ENCODE measurements at places on chromosomes 16 and 17.
A peak's percentile ranks its signal among the peaks of the same experiment; 100 is the strongest.

GRCh38 chr17:33871720-33872540 lies 383.2 kb upstream of the CCL2 start:
- no peak for DNase-seq

DNA sequence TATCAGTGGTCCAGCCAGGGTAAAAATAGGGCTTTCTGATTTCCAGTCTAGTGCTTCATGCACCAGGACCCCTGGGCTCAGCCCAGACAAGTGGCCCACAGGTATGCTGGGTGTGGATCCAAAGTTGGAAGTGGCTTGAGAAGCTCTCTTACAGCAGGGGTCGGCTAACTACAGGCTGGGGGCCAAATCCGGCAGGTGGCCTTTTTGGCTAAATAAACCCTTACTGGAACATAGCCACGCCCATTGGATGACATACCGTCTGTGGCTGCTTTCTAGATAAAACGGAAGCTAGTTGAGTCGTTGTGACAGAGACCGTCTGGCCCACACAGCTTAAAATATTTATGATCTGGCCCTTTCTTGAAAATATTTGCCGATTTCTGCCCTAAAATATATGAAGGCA lies 119.0 kb upstream of the CDC42EP4 start:
- DNase-seq, result no peak

DNA sequence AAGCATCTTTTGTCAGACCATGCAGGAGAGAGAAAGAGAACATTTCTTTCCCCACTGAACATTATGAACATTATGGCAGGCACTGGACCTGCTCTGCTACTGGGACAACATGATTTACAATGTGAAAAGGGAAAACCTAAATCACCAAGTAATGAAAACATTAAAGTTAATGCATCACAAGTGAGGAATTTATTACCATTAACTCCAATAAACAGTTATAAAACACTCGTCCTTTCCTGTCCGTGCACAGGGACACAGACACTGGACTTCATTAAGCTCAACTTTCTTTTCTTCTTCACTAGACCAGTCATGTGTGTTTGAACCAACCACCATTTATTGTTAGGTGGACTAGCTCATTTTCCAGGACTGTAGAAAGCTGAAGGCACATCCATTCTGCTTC lies 95.4 kb downstream of the SNX11 start:
- DNase-seq, result no peak

DNA sequence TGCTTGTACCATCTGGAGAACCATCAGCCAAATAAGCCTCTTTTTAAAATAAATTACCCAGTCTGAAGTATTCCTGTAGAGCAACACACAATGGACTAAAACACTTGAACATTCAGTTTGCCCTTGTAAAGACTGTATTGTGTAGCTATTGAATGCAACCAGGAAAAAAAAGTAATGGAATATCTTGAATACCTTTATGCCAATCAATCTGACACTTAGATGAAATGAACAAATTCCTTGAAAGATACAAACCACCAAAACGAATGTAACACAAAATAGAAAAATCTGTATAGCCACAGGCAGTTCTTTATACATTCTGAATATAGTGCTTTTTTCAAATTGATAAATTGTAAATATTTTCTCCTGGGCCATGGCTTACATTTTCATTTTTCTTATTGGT lies 63.3 kb upstream of the KCNJ16 start:
- no peak for DNase-seq

- no peak for DNase-seq
Measured at GRCh38 chr17:42023524-42024349, 3.8 kb downstream of the NKIRAS2 start.

DNA sequence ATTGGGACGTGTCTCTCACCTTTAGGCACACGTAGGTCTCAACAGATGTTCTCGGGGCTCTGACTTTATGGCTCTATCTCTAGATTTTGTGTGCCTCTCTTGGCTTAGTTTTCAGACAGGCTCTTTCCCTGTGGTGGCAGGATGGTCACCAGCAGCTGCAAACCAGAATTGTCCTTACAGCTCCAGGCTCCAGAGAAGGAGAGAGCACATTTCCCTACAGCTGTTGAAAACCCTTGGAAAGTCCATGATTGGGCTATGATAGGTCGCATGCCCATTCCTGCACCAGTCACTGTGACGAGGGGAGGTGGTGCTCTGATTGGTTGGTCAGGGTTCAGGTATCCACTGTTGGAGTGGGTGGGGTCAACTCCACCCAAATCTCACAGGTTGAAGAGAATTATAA lies 41.5 kb downstream of the SHISA9 start:
- no peak for DNase-seq

DNA sequence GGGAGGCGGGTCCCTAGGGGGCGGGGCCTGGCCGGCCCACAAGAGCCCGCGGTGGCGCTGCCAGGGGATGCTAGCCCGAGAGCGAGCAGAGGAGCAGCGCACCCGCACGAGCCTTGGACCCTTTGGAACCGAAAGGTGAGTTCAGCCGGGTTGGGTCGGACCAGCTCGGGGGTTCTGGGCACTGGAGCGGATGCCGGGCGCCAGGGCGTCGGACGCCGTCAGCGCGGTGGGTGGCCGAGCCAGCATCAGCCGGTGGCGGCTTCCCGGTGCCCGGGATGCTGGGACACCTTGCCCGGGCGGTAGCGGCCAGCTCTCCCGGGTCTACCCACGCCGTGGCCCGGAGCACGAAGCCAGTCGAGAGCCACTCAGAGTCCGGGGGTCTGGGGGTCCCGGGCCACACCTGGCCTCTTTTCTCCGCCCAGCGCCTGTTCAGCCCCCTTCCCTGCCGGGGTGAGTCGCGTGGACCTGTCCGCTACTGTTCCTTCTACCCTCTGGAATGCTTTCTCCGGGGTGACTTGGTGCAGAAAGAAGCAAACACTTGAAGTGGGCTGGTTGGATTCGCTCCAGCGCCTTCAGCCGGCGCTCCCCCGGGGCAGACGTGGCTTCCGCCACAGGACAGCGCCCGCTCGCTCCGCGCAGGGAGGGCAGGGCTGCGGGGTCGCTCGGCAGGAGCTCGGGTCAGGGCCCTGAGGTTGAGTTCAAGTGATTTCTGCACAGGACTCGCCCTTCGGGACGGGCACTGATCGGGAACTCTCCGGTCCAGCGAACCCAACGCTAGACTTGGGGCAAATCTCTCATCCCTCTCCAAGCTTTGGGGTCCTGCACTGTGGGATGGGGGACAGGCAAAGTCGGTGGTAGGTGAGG lies at the start of gene SCNN1G:
Gene SCNN1G, plus strand, starts transcription at position 67 of the 864 bp plus-strand sequence. CDS start 3,527 bp downstream, outside the sequence.
- DNase-seq, result no peak

GRCh38 chr16:46922239-46922638 lies 38.1 kb downstream of the GPT2 start:
- no peak for DNase-seq

- DNase-seq, result no peak
Measured at GRCh38 chr17:16371742-16372141, 9.1 kb upstream of the UBB start.

GRCh38 chr16:85331688-85332087 lies 219.4 kb upstream of the CIBAR2 start:
- DNase-seq, result no peak

GRCh38 chr17:20986767-20987510 lies 55.9 kb downstream of the USP22 start:
- DNase-seq, result no peak

DNA sequence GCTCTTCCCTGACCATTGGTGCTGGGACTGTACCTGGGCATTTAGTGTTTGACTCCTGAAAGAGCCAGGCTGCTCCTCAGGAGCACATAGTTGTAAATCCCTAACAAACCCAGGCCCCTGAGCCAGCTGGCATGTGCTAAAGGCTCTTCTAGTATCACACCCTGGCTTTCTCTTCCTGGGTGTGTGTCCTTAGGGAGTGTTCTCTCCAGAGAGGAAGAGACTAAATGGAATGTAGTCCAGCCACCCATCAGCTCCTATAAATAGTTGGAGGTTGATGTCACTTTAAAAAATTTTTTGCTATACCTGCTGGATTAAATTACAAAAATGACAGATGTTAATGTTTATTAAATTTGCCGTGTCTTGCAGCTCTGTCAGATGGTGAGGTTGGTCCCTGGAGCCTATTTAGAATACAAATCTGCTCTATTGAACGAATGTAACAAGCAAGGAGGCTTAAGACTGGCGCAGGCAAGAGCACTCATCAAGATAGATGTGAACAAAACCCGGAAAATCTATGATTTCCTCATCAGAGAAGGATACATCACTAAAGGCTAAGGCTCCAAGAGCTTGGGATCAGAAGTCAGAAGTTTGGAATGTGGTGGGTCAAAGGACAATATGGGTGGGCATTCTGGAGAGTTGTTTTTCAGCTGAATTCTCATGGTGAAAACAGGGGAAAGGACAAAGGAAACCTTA lies 13.1 kb upstream of the DUSP14 start:
- no peak for DNase-seq

DNA sequence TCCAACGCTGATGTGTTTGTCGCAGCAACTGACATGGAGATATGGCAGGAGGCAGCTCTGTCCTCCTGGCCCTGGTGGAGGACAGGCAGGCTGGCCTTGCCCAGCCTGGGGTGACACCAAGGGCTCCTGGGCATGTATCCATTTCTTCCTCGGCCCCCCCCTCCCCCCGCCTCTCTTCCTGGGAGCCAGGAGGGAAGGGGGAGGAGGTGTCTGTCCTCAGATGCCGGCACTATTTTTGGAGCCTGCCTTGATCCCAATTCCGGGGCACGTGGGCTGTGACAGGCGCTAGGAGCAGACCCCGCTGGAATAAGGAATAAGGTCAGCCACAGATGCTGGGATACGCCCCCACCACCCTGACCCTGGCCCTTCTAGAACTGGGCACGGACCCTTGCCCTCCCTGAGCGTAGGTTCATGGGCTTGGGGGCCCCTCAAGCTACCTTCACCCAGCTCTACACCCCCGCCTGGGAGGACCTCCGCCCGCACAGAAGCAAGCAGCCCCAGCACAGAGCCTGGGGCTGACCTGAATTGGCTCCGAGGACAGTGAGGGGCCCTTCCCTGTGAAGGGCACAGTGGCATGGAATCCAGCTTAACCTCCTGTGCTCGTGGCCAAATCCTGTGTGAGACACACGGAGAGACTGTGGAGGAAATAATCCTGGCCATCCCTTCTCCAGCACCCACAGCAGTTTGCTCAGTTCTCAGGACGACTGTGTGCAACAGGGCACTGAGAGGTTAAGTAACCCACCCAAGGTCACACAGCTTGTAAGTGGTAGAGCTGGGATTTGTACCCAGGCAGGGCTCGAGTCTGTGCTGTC lies 24.1 kb downstream of the SEC14L5 start:
- DNase-seq, result no peak

- DNase-seq, result no peak
Measured at GRCh38 chr17:29327412-29327811, 33.5 kb upstream of the NUFIP2 start.

DNA sequence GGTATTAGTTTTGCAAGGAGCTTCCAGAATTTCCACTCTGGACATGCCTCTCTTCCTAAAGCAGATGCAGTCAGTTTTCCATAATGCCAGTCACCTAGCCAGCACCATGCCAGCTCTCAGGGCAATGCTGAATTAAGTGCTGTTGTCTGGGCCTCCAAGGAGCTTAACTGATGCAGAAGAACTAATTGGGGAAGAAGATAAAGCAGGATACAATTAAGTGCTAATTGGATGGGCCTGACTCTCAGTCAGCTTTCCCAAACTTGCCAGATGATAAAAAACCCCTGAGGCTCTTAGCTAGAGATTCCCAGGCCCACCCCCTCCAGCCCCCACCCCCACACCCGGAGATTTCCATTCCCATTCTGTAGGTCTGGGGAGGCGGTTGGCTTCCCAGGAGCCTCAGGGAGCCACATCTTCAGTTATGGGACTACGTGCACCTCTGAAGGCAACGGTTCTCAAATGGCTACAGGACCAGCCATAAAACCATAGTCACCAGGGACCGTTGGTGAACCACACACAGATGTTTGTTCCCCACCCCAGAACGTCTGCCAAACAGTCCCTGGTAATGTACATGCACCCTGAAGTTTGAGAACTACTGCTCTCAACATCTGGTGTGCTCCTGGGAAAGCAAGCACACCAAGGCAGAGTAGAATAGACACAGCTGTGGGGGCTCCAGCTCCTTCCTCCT lies 499.1 kb upstream of the CDH5 start:
- DNase-seq, result no peak

GRCh38 chr17:7404737-7405349 lies 946 bp upstream of the TMEM256 start:
- peak; percentile 80 for DNase-seq

GRCh38 chr16:50403491-50403890 lies 34.7 kb upstream of the BRD7 start:
- DNase-seq, result no peak

DNA sequence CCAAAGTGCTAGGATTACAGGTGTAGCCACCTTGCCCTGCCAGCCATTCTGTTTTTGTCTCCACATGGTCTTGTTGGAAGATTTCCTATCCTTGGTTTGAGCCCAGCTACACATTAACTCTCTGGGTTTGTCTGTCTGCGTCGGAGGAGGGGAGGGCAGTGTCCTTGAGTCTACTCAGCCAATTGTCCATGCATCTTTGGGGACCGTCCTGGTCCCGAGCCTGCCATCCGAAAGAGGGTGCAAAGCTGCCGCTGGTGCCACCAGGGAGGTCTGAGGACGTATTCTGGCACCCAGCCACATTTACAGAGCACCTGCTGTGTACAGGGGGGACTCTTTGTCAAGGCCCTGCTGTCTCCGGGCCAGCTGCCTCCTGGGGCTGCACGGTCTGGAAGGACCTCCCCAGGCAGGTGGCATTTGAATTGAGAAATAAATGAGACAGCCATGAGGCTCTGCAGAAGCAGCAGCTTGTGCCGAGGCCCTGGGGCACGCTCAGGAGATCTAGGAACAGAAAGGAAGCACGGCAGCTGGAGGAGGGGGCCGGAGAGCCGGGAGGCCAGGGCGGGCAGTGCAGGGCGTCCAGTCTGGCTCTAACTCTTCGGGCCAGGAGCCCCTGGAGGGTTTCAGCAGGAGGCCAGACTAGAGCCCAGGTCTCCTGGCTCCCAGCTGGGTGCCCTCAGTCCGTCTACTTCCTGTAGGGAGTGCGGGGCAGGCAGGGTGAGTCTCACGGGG lies 1.5 kb downstream of the CYBA start:
- DNase-seq, result no peak

DNA sequence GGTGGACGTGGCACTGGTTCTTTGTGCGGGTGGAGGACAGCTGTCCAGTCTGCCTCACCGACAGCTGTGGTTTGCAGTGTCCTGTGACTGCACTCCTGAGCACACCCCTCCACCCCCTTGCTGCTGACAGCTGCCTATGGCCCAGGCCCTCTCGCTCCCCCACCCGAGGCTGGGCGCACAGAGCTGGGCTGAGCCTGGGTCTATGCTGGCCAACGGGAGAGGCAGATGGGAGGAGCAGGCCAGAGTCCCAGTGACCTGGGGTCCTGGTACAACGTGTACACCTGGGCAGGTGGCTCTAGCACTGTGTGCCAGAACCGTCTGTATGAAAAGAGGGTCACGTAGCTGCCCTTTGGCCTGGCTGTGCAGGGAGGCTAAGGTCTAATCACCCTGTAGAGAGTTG lies 30.5 kb downstream of the BAIAP2 start:
- no peak for DNase-seq

DNA sequence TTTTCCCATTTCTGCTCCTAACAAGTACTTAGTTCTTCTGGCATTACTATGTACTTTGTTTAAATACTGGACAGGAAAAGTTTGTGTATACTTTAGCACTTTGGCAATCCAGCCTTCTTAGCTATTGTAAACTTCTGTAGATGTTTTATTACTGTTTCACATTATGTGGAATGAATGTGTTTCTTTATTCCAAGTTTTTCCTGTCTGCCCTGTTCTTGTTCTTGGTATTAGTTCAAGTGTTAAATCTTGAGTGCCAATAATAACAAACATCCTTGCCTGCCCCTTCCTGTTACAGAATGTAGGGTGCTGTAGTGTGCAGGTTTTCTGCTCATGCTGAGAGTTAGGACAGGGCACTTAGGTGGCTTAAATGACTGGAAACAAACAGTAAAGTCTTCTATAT lies 7.3 kb upstream of the CAPNS2 start:
- no peak for DNase-seq

All from CD4-positive, alpha-beta T cell treated with Interleukin-6 for 4 hours (primary cell).